ENCODE measurements at places on chromosomes 4 and X.

DNA sequence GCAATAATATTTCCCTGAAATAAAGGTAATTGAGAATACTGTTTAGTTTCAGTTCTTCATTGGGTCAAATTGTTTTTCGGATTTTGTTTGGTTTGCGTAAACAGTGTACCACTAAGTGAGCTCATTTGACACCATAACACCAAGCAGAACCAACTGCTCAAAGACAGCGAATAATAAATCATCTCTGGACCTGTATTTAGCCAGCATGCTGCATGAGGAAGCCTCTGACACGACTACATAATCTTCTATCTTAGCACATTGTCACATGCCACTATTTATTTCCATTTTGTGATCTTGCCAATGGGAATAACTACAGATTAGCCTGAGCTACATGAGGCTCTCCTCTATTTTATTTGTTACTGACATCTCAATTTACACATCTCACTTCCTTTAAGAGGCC lies 12.1 kb upstream of the PRKG2 start:
- no peak for DNase-seq

- DNase-seq: peak; percentile 86
Observed at GRCh38 chrX:54182864-54183613, at the start of gene FAM120C. Gene FAM120C, minus strand, starts transcription at chrX:54183254. Its CDS starts 56 bp downstream, at chrX:54183198.

DNA sequence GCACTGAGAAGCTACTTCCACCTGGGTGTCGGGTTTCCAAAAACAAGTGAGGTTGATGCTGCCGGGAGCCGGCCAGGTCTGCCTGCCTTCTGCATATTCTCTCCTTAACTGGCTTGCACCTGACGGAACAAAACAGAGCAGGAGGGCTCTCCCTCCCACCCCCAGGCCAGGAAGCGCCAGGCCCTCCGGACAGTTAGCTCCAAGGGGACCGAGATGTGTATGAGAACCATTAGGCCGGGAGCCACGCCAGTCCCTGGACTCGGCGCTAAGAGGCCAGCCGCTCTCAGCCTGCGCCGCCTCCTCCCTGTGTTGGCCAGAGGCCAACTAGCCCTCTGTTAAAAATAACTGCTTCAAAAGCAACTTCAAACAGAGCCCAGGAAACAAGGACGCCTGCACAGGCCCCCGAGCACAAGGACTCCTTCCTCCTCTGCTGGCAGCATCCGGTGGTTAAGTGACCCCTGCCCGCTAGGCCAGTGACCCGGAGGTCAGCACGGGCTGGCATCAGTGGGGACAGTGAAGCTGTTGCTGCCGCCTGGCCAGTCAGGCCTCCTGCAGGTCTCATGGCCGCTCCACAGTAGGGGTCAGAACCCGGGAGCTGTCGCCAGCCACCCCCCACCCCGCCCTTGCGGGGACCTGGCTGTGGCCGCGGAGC lies 107.9 kb downstream of the ABLIM2 start:
- DNase-seq: no peak

- DNase-seq: no peak
Observed at GRCh38 chrX:115535421-115535820, 25.6 kb upstream of the PLS3 start.

DNA sequence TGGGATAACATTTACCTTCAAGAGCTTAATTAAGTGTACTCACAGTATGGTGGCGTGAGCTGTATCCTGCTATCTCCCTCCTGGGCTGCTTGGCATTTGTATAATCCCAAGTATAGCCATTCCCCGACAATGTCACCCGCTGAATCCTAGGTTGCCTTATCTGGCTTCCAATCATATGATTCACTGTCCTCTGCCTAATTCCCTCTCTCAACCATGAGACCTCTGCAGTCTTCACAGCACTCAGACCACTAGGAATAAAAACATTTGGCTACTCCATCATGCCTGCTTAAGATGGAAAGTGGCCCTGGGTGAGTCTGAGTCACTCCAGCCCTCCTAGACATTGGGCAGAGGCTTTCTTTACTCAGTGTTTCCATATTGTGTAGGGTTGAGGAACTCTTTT lies 28.9 kb upstream of the WDFY3 start:
- DNase-seq: no peak

GRCh38 chr4:65014078-65014477 lies 604.8 kb upstream of the TECRL start:
- DNase-seq: no peak

GRCh38 chrX:71909956-71910355 lies 689 bp upstream of the NHSL2 start:
- DNase-seq: peak; percentile 38

DNA sequence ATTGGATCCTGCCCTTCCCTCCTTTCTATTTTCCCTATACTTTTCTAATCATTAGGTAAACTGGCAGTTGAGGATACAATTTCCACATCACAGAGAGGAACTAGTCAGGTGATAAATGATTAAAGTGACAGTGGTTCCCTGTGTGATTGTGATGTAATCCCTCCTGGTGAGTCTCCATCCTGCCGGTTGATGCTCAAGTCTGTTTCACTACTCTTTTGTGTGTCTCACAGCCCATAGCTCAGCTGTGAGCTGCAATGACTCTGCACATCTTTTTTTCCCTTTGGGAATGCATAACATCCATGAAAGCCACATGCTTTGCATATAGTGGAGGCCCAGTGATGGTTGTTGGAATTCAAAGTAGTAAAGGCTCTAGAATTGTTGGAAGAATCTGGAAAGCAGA lies 60.4 kb downstream of the CCNI start:
- DNase-seq: no peak
